ENCODE measurements at places on chromosomes 11 and 22.
A peak's percentile ranks its signal among the peaks of the same experiment; 100 is the strongest.

GRCh38 chr11:96123301-96123700 is 199.4 kb upstream of the MTMR2 start:
- no peak for DNase-seq

DNA sequence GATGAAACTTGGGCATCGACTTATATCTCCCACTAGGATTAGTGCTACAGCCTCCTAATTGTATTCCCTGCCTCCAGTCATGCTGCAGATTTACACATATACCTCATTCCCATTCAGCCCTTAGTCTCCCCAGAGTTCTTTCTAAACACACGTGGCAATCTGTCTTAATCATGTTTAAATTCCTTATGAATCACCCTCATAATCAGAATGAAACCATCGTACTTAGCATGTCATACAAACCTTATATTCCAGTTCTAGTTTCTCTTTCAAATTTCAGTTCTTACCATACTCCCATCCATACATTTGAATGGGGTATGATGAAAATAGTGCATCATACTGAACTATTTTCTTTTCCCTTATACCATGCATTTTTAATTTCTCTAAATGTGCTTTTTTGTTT is 6.0 kb upstream of the OR10A2 start:
- DNase-seq, result no peak

DNA sequence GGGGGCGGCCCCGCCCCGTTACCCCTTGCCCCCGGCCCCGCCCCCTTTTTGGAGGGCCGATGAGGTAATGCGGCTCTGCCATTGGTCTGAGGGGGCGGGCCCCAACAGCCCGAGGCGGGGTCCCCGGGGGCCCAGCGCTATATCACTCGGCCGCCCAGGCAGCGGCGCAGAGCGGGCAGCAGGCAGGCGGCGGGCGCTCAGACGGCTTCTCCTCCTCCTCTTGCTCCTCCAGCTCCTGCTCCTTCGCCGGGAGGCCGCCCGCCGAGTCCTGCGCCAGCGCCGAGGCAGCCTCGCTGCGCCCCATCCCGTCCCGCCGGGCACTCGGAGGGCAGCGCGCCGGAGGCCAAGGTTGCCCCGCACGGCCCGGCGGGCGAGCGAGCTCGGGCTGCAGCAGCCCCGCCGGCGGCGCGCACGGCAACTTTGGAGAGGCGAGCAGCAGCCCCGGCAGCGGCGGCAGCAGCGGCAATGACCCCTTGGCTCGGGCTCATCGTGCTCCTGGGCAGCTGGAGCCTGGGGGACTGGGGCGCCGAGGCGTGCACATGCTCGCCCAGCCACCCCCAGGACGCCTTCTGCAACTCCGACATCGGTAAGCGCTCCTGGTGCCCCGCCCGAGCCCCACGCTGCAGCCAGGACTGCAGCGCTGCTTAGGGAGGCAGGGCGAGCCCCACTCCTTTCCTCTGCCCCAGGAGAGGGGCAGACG is at the start of gene TIMP3:
TIMP3 (plus strand) TSS at position 169 of the 700 bp plus-strand sequence; CDS start at position 466, 297 bp downstream.
- DNase-seq, result no peak

DNA sequence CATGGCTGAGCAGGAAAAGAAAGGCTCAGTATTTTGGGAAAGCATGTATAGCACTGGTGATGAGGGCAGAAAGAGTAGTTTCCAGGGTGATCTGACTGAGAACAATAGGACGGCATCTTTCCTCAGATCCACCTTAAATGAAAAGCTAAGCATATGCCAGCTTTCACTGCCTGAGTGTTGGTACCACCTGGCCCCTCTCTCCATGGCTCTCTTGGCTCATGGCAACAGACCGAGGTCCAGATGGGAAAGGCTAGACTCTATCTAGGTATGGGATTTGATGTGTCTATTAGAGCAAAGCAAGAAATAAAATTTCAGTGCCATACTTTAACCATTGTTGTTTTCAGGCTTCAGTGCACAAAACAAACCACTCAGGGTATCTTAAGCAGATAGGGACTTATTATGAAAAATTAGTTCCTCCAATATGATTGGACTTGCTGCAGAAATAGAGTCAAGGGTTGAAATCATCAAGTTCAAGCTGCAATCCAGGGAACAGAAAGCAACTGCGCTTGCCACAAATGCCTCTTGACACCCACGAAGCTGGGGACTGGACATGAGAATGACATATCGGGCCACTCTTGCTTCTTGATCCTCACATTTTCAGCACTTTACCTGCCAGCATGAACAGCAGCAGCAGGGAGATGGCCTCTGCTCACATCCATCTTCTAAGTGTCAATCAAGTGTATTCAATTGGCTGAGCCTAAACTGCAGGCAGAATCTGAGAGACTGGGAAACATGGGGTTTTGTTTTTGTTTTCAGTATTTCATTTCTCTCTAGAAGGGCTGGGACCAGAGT is 64.0 kb upstream of the SNX19 start:
- no peak for DNase-seq

- DNase-seq, result no peak
Observed at GRCh38 chr11:116311206-116311605, 461.6 kb downstream of the BUD13 start.

DNA sequence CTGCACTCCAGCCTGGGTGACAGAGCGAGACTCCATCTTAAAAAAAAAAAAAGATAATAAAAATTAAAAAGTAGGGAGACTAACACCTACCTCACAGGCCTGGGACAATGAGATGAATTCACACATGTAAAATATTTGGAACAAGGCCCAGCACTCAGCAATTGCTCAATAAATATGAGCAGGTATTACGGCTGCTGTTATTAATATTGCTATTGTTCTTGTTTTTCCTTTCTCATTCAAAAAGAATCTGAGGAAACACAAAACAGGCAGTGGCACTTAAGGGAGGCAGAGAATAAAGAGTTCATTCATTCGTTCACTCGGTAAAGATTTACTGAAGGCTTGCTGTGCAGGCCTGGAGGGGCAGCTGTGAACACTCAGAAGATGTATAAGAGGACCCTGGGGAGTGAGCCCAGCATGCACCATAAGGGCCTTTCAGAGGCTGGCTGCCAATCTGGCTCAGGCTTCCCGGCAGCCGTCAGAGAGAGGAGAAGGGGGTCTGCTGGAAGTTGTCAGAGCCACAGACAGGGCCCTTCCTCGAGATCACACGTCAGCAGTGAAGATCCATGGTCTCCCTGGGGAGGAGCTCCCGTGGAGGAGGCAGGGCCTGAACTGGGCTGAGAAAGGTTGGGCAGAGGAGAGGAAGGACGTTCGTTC is 51.6 kb upstream of the TCF20 start:
- DNase-seq, result no peak

GRCh38 chr22:20526628-20527355 is 19.4 kb downstream of the MED15 start:
- no peak for DNase-seq

DNA sequence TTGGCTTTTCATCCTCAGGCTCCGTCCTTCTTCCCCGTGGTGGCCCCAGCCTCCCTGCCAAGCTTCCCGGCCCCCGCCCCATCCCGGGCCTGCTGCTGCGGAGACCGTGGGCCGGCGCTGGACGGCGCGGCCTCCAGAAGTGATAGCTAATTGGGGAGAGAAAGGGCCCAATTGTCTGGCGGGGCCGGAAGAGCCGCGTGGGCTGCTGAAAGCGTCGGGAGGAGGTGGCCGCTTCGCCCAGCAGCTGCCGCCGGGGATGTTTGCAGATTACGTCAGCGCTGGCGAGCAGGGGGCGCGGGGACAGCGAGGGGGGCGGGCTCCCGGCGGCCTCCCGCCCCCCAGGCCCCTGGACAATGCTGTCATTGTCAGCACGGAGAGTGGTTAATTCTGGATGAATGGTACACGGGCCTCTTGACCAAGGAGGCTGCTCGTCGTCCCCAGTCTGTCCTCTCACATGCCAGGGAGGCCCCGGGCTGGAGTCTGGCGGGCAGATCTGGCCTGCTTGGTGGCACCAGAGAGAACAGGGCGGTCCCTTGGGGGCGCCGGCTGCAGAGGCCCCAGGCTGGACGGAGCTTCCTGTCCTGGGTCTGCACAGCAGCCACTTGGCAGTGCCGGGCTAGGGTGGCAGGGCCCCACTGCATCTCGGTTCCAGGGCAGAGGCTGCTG is 1.6 kb downstream of the SMIM38 start:
- no peak for DNase-seq

GRCh38 chr11:33716243-33716642 is 15.6 kb upstream of the C11orf91 start:
- DNase-seq, result no peak

GRCh38 chr11:134686460-134687061 is 274.5 kb upstream of the B3GAT1 start:
- DNase-seq, result no peak

DNA sequence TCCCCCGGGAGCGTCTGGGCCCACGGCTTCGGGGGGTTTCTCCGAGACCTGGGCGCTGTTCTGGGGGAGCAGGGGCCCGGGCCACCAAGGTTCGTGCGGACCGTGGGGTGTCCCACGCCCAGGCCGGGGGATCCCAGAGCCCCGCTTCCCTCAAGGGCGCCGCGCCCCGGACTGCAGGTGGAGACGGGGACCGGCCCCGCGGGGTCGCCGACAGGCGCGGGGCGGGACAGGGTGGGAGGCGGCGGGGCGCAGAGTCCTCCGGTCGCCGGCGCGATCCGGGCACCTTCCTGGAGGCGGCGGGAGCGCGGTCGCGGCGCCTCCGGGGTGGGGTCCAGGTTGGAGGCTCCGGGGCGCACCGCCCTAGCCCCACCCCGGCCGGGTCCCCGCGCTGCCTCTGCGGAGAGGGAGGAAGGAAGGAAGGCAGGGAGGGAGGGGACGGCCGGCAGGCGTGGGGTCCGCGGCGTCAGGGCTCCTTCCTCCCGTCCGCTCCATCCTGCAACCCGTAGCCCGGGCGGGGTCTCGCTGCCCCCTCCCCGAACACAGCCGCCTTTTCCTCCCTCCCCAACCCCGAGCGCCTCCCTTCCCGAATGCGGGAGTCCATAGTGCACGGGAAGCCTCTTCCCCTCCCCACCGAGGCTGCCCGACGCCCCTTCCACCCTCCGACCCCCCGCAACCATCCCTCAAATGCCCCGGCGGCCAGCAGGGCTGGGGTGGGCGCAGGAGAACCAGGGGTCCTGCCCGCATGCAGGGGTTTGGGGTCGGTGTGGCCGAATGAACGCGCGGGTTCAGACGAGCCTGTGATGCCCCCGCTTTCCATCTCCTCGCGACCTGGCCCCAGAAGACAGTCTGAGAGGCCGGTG is 4.3 kb upstream of the ZBED4 start:
- no peak for DNase-seq

DNA sequence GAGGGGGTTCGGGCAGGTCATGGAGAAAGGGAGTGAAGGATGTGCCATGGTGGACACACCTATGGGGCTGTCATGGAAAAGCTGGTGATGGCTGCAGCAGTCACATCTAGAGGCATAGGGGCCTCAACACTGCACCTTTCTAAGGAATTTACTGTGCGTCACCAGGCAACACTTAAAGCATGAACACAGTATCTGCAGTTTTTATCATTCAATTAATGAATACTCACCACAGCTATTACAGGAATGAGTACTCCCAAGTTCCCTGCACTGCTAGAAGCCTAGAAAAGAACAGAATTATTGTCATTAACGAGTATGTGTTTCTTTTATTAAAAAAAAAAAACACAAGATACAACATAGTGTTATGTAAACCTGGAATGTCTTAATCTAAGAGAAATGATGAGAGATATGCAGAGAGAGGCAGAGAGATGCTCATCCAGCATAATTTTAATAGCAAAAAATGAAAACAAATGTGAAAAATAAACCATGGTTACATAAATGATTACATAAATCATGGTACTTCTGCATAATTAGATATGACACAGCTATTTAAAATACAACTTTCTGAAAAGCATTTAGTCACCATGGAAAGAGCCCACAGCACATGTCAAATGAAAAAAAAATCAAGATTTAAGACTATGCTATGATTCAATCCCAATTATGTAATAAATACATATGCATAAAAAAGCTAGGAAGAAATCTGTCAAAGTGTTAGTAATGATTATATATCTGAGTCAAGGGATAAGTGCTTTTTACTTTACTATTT is 19.2 kb downstream of the SERPIND1 start:
- no peak for DNase-seq

- no peak for DNase-seq
Observed at GRCh38 chr11:105201166-105201565, 61.6 kb upstream of the CARD18 start.

DNA sequence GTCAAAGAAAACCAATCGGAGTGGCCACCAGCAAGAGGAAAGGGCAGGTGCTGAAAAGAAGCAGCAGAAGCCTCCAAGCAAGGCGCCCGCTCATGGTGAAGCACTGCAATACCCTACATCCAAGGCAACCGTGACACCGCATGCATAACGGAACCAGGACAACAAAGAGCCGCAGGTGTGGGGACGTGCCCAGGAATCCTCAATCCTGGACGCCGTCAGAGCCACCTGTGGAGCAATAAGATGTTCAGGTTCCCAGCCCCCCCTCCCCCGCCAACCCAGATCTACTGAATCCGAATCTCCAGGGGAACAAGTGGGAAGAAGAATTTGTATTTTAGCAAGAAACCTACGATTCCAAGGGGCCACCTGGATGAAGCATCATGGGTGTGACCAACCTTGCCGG is 70.8 kb downstream of the SHANK2 start:
- DNase-seq, result no peak

- no peak for DNase-seq
Observed at GRCh38 chr11:32087597-32087996, 3.3 kb upstream of the RCN1 start.

GRCh38 chr22:26127556-26127955 is 41.7 kb upstream of the SEZ6L start:
- DNase-seq, result no peak

DNA sequence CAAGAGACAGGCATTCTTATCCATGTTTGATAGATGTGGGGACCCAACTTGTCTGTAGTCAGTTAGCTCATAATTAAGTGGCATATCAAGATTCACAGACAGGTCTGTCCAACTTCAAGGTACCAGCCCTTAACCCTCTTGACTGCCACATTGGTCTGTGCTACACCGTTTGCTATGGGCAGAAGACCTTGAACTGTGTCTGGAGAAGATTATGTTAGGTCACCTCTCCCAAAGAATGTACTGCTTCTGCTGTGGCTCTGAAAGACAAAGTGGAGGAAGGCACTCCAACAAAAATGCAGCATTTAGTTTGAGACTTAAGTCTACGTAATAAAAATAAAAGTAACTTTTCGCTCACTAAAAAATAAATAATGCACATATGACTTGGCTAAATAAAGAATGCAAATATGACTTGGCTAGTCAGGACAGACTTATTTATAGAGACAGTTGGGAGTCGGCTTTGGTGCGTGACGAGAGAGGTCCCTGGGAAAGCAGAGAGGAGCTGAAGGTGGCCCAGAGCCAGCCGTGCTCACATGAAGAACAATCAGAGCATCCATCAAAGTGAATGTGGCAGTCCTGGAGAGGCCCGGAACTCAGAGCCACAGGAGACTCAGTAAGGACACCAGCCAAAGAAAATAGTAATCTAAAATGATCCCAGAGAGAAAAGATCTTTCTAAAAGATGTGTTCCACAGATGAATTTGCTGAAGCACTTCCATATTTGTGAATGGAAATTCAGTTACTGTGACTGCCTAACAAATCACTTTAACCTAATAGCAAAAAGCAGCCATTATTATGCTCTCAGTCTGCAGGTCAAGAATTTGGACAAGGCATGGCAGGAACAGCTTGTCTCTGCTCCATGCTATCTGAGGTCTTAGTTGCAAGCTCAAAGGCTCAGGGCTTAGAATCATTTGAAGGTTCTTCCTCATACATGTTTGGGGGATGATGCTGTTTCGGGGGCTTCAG is 35.0 kb downstream of the CWC15 start:
- peak; percentile 43 for DNase-seq

- peak; percentile 22 for DNase-seq
Observed at GRCh38 chr11:128689948-128690664, 3.8 kb upstream of the FLI1 start.

All from NCI-H526 treated with DMSO at 0.1 percent for 48 hours (cell line).